ENCODE measurements at places on chromosomes 1 and 21. TPM values are rescaled to one million over a fixed set of nuclear protein-coding genes. Genes with fewer than 3 reads are reported as not detected.

FCRL2 gene
- total RNA-seq, result 0.27 TPM

GJA5 gene
- total RNA-seq, result 13.3 TPM

MAPKAPK2 gene
- 22.0 TPM for total RNA-seq

DNALI1 gene
- 10.0 TPM for total RNA-seq

BACE2 gene
- total RNA-seq, result 60.8 TPM

LIN28A gene
- not detected for total RNA-seq

LMNA gene
- total RNA-seq, result 201 TPM

RPE65 gene
- total RNA-seq, result 37.7 TPM

C8A gene
- total RNA-seq, result not detected

ENSA gene
- 112 TPM for total RNA-seq

EPHA10 gene
- 9.4 TPM for total RNA-seq

TSPEAR gene
- not detected for total RNA-seq

SPRR4 gene
- not detected for total RNA-seq

FMO5 gene
- total RNA-seq, result 2.2 TPM

FAM177B gene
- 0.82 TPM for total RNA-seq

HLX gene
- 6.2 TPM for total RNA-seq

PLA2G2F gene
- not detected for total RNA-seq

FBXO2 gene
- 1.8 TPM for total RNA-seq

VTCN1 gene
- total RNA-seq, result 6.0 TPM

GJA9 gene
- total RNA-seq, result not detected

GPR153 gene
- 17.4 TPM for total RNA-seq

RGS2 gene
- total RNA-seq, result 67.5 TPM

KCNA3 gene
- 3.6 TPM for total RNA-seq

NMNAT2 gene
- 7.5 TPM for total RNA-seq

KCNT2 gene
- 18.0 TPM for total RNA-seq

CYP4A22 gene
- total RNA-seq, result not detected

TLCD4 gene
- total RNA-seq, result 13.1 TPM

C1orf141 gene
- 1.3 TPM for total RNA-seq

DIO1 gene
- total RNA-seq, result not detected

ARHGEF11 gene
- total RNA-seq, result 49.9 TPM

SLC45A1 gene
- total RNA-seq, result 2.3 TPM

DNAJC6 gene
- 46.5 TPM for total RNA-seq

MIGA1 gene
- total RNA-seq, result 32.2 TPM

SUCO gene
- 154 TPM for total RNA-seq

TSTD1 gene
- total RNA-seq, result 29.7 TPM

BLZF1 gene
- total RNA-seq, result 45.5 TPM

EXO5 gene
- 15.8 TPM for total RNA-seq

ZBTB18 gene
- total RNA-seq, result 112 TPM

CDC20 gene
- total RNA-seq, result 9.0 TPM

SPRR5 gene
- not detected for total RNA-seq

CASQ1 gene
- 35.8 TPM for total RNA-seq

EPHB2 gene
- total RNA-seq, result 118 TPM

LMOD1 gene
- total RNA-seq, result 23.3 TPM

SYTL1 gene
- total RNA-seq, result 5.9 TPM

KRTAP10-12 gene
- total RNA-seq, result not detected

CATSPERE gene
- 3.8 TPM for total RNA-seq

RNF186 gene
- not detected for total RNA-seq

RHD gene
- 0.49 TPM for total RNA-seq

RXRG gene
- total RNA-seq, result 83.8 TPM

SPATA17 gene
- 3.7 TPM for total RNA-seq

MTHFR gene
- total RNA-seq, result 43.3 TPM

B3GALNT2 gene
- total RNA-seq, result 38.4 TPM

MCL1 gene
- 189 TPM for total RNA-seq

DPT gene
- 54.1 TPM for total RNA-seq

NTPCR gene
- total RNA-seq, result 31.2 TPM

LMX1A gene
- total RNA-seq, result 9.6 TPM

GREM2 gene
- total RNA-seq, result 6.4 TPM

A3GALT2 gene
- 0.66 TPM for total RNA-seq

MROH7 gene
- total RNA-seq, result 8.5 TPM
